DMS153 (cell line): ENCODE measurements at places on chromosomes 5 and 9.

GRCh38 chr5:149421834-149422233 lies 42.7 kb upstream of the IL17B start:
- DNase-seq = no peak

DNA sequence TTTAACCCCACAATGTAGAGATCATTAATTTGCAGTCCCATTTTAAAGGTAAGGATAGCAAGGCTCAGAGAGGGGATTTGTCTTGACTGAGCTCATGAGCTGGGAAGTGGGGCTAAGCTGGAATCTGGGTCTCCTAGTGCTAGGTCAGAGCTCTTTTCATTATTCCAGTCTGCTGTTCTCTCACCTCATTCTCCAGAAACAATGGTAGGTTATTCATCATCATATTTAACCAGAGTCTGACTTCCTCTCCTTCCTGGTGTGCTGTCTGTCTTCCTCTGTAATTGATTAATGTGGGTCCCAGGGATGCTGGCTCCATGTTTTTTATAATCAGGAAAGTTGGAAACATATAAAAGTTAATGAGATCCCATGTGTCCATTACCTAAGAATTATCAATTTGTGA lies 20.6 kb downstream of the C9orf43 start:
- no peak for DNase-seq

DNA sequence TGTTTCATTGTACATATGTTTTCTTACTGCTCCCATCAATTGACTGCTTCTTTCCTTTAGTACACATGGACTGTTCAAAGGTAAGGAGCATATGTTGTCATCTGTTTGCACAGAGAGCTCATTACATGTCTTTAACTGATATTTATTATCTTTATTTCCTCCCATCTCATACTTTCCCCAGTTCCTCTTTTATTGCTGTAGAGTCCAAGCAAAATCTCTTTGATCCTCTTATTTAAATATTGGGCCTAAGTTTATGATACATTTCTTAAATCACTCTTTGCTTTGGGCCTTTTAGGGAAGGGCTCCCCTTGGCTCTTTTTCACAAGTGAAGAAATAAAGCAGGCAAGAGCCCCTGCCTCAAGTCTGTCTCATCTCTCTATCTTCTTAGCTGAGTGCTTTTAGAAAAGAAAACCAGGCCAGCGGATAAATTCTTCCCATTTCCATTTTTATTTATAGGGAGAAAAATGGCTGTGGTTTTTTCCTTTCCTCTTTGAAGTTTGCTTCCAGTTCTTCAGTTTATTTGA lies 152.4 kb downstream of the DOCK2 start:
- no peak for DNase-seq

GRCh38 chr5:67353500-67354450 lies 157.2 kb upstream of the CD180 start:
- peak; percentile 40 for DNase-seq

- DNase-seq = no peak
These were observed 138.8 kb downstream of the GRIA1 start for GRCh38 chr5:153629027-153629895.

GRCh38 chr5:145118127-145118526 lies 717.0 kb downstream of the PRELID2 start:
- no peak for DNase-seq
